Fibroblast of skin of left quadriceps (primary cell): ENCODE measurements at places on chromosomes 6 and 20.

DNA sequence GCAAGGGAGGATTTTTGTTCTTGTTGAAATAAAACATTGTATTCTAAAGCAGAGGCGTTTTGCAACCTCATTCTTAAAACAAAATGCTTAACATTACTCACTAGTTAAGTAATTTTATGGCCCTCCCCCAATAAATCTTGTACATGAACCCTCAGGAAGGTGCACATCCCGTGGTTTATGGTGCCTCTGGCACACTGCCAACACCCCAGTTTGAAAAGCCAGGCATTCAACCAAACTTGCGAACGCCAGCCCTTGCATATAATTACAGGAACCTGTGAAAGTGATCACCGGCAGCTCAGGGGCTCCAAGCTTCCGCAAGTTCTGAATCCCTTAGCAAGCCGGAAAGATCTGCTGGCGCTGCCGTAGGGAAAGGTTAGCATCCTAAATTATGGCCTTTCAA, 1109.0 kb upstream of the FLRT3 start:
- peak; percentile 26 for DNase-seq

DNA sequence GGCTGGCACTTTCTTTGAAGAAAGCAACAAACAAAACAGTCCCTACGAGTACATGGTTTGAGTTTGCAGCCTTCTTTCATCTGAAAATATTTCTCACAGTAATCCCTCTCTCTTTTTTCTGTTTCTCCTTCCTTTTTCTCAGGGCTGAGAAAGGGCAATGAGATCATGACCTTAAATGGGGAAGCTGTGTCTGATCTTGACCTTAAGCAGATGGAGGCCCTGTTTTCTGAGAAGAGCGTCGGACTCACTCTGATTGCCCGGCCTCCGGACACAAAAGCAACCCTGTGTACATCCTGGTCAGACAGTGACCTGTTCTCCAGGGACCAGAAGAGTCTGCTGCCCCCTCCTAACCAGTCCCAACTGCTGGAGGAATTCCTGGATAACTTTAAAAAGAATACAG, 80.7 kb upstream of the CLDN20 start:
- no peak for DNase-seq

GRCh38 chr6:161736326-161736725, 462.5 kb upstream of the AGPAT4 start:
- DNase-seq = no peak

- no peak for DNase-seq
Observed at GRCh38 chr6:104829183-104829958, 30.3 kb downstream of the HACE1 start.

DNA sequence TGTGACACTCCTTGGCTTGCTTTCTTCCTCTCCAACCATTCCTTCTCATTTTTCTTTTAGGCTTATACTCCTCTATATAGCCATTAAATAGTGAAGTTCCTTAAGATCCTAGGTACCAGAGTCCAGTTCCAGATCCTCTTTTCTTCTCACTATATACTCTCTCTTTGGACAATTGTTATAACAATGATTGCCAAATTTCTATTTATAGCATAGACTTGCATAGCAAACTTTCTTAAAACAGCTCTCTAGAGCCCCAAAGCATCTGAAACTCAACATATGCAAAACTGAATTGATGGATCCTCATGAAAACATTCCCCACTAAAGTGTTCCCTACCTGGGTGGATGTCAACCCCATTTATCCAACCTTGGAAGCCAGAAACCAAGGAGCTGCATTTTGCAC, 13.4 kb downstream of the PHIP start:
- no peak for DNase-seq

- no peak for DNase-seq
Observed at GRCh38 chr20:51803148-51803854, 980 bp upstream of the SALL4 start.

DNA sequence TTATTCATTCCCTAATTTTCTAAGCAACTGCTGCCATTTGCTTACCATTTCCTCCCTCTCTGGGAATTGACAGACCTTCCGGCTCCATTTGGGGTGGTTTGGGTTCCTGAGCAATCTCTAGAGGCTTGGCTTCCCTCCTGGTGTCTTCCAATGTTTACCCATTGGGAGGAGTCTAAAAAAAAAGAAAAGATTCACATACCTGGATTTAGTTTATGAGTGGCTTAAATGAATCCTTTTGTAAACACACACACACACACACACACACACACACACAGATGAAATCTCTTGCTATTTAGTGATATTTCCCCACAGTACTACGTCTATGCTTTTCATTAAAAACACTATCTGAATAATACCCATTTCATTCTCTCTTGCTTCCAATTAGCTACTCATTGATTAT, 48.3 kb upstream of the TRAF3IP2 start:
- no peak for DNase-seq

GRCh38 chr6:160138839-160139419, 17.3 kb downstream of the SLC22A1 start:
- no peak for DNase-seq

GRCh38 chr20:10487142-10488136, 52.3 kb downstream of the SLX4IP start:
- DNase-seq = no peak

DNA sequence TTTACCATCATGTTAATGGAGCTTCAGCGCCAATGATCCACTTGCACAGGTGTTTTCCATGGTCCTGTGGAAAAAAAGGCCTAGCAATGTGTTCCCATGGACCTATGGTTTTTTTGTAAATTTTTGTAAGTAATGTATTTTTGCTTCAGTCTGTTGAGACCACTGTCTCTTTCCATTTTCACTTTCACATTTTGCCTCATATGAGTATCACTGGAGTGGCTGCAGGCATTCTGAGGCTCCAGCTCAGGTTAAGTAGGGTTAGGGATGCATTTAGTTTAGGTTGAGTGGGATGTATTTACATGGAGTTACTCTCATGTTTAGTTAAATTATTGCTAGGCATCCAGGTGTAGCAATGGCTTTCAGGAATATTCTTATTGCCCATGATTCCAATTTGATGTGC, 19.2 kb upstream of the LMBRD1 start:
- no peak for DNase-seq
